Mesenteric fat pad (tissue), 1 donor: ENCODE measurements at places on chromosomes 5 and 9. TPM values are rescaled to one million over a fixed set of nuclear protein-coding genes. Genes with fewer than 3 reads are reported as not detected.

PAPPA gene
- 5.7 TPM for total RNA-seq

DNA sequence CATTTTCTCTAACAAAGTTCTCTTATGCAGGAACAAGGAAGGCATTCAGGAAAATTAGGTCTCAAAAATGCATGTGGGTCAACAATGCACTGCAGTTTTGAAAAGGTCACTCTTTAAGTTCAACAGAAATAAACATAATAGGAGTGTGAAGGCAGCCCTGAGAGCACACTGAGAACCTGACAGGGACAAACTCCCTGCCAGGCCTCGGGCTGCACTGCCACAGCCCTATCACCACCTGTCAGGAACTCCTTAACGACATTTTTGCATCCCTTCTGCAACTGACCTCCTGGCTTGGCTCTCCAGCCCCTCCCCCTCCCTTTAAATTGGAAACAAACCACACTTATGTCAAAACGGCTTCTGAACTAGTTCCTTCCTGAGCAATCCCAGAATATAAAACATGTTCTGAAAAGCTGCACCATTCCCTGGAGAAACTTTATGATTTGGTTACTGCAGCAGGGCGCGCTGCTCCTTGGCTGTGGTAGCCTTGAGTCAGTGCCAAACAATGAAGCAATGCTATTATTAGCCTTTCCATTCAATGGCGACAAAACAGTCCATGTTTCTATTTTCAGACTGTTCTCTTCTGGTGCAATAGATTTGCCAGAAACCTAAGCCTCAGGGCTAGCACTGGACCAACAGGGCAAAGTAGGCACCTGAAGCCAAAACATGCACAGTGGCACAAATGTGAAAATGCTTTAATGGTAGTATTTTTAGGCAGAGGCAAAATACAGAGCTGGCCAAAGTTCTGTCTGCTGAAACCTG lies 160.1 kb upstream of the ZNF608 start:
- no peak for DNase-seq

GRCh38 chr5:759111-759751 lies 25.3 kb downstream of the ZDHHC11B start:
- DNase-seq = peak; percentile 96

DNA sequence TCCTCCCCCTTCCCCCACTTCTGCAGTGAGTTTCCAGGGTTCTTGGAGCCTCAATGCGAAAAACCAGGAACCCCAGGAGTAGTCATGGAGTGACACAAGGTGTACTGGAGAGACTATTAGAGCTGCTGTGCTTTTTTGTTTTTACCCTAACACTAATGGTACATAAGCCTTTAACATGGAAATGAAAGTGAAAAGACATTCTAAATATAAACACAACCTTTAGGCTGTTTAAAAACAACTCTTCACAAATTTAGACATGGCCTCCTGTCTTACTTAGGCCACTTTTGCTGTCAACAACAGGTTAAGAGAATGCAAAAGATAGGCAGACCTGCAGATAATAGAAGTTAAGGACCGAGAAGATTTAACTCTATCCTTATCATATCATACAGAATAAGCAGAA lies 232.2 kb downstream of the DENND1A start:
- no peak for DNase-seq

RASGEF1C gene
- total RNA-seq = not detected

- no peak for DNase-seq
Observed at GRCh38 chr9:14077672-14078071, 236.3 kb downstream of the NFIB start.

DNA sequence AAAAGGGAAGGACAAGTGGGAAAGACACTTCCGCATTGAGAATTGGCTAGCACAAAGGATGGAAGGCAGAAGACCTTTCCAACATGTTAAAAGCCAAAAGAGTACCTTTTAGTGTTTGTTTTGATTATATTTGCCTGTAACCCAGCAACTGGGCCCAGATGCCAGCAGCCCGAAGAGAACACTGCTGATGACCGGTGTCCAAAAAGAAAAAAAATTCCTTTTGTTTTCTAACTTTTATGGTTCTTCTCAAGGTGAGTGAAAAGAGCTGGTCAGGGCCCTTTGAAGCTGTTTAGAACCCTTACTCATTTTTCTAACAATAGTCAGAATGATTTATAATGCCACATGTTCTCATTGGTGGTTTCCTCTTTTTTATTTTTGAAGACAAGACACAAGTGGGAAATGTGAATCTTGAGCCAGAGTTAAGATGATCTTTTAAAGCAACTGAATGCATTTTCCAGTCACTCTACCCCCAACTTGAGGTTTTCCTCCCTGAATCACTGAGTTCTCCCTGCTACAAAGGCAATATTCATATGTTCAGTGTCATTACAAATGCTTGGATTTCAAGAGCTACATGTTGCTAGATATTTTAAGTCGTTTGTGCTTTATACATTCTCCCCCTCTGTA lies 32.3 kb upstream of the ZNF462 start:
- no peak for DNase-seq

GRCh38 chr5:78985116-78985724 lies at the start of gene ARSB:
Gene ARSB, minus strand, starts transcription at chr5:78985310. Its CDS starts 62 bp downstream, at chr5:78985248.
- peak; percentile 90 for DNase-seq

DNM1 gene
- total RNA-seq = 24.1 TPM

DNA sequence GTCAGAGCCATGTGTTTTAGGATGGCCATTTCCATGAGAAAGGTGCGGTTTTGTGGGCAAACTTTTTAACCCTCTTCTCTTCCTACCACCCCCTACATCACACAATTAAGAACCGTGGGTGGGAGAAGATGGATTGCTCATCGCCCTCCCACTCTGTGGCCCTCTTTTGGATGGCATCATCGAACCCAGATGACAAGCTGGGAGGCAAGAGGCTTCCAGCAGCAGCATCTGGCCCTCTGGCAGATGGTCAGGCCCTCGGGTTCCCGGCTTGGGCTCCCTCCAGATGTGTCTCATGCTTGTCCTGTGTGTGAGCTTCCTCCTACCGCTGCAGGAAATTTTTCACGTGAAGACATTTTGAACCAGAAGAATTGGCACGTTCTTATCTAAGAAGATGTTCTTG lies 199.9 kb downstream of the EBF1 start:
- DNase-seq = no peak

GRCh38 chr5:179792612-179793467 lies 946 bp upstream of the LTC4S start:
- no peak for DNase-seq

DNA sequence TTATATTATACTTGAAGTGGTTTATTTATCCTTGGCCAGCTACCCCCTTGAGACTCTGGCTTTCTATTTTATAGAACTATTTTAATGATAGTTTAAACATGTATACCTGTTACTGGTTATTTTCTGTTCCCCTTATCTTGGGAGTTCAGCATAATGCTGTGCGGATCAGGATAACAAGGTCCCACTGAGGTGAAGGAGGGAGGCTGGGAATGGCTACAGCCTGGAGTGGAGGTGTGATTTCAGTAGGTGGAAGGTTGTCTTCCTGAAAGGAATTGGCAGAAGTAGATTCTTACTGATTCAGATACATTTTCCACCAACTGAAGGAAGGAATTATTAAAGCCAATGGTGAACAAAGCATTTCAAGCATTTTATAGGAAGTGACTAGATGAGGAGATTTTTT lies 38.9 kb downstream of the PAM start:
- no peak for DNase-seq

GRCh38 chr9:86252870-86253269 lies 6.6 kb downstream of the C9orf153 start:
- DNase-seq = no peak

DNAH5 gene
- 0.35 TPM for total RNA-seq

- no peak for DNase-seq
Observed at GRCh38 chr5:92505145-92505544, 1075.9 kb downstream of the NR2F1-AS1 start.

GRCh38 chr9:72983056-72983455 lies 30.2 kb upstream of the ALDH1A1 start:
- no peak for DNase-seq
